ENCODE measurements at places on chromosomes 4 and X. TPM values are rescaled to one million over a fixed set of nuclear protein-coding genes. Genes with fewer than 3 reads are reported as not detected.

GRCh38 chr4:38075370-38076152 is 115.4 kb downstream of the PTTG2 start:
- DNase-seq = no peak

The WDR17 gene
- total RNA-seq = 1.9 TPM

DNA sequence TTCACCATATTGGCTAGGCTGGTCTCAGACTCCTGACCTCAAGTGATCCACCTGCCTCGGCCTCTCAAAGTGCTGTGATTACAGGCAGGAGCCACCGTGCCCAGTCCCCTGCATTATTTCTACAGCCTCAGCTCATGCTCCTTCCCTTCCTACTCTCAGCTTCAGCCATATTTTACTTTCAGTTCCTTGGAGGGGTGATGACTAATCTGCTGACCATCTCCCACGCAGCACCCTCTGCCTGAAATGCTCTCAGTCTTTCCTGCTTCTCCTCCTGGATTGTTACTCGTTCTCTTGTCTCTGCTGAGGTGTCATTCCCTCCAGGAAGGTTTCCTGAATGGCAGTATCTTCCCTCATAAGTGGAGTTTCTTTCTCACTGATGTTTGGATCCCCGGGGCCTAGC is 63.3 kb downstream of the MOSPD2 start:
- DNase-seq = no peak

- DNase-seq = peak; percentile 1
These were observed 70.1 kb downstream of the USP46 start for GRCh38 chr4:52588771-52589591.

The CXCL6 gene
- not detected for total RNA-seq

DNA sequence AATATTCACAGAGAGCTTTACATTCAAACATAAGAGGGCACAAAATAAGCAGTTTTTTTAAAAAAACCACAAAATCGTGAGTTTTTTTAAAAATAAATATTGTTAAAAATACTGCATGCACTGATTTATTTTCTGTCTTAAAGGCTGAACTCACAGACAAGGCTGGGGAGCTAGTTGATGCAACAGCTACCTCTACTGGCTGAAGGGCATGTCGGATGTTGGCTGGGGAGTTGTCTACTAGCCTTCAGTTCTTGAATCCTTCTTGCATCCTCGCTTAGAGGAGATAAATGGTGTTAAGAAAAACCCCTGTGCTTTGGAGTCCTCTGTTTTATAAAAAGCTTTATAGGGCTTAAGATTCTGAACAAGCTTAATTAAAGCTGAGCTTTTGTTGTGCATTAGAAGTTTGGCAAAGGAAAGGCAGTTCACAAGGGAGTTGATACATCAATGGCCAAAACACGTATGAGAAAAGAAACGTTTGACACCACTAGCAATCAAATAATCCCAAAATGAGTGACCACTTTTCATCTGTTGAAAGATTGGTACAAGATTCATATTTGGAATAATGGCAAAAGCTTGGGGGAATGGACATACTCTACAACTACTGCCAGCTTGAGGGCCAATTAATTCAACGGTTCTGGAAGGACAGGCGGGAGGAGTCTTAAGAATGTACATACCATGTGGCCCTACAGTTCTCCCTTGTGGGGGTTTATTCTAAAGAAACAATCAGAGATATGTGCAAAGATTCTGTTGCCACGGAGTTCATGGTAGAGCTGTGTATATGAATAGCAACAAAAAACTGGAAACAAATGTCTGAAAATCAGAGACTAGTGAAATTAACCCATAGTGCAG is 94.7 kb downstream of the SEL1L3 start:
- peak; percentile 13 for DNase-seq

GRCh38 chrX:37302569-37302968 is 46.6 kb upstream of the PRRG1 start:
- DNase-seq = no peak

Data from activated naive CD8-positive, alpha-beta T cell treated with anti-CD3 and anti-CD28 coated beads for 36 hours (primary cell).